ENCODE measurements at places on chromosomes 1 and 21.

DNA sequence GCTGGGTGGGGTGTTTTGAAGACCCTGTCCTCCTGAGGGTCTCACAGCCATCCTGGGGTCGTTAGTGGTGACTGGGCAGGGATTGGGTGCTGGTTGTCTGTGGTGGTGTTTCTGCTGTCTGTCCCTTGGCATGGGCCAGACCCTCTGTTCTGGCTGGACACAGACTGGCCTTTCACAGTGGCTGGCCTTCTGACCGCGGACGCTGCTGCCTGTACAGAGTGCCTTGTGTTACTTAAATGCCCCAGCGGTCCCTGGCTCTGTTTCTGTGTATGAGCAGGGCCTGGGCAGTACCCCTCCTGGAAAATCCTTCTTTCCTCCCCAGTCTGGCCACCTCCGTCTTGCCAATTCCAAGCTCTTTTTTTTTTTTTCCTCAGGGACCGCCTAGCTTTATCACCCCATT, 50.9 kb downstream of the SH3BGR start:
- DNase-seq: no peak

- DNase-seq: no peak
These were observed 118.8 kb upstream of the PALMD start for GRCh38 chr1:99527078-99527477.

DNA sequence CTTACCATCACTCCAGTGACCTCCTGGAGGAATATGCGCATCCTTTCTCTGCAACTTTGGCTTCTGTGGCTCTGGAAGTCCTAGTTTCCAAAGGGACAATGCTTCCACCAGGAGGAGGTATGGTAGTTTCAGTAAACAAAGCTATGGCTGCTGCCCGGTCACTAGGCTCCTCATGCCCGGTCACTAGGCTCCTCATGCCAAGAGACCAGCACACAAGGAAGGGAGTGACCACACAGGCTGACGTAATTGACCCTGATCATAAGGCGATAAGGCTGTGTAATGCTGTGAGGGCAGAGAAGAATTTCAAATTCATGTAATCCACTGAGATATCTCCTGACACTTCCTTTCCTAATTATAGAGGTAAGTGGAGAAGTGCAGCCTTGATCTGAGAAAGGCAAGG, 102.9 kb downstream of the DTL start:
- DNase-seq: no peak

DNA sequence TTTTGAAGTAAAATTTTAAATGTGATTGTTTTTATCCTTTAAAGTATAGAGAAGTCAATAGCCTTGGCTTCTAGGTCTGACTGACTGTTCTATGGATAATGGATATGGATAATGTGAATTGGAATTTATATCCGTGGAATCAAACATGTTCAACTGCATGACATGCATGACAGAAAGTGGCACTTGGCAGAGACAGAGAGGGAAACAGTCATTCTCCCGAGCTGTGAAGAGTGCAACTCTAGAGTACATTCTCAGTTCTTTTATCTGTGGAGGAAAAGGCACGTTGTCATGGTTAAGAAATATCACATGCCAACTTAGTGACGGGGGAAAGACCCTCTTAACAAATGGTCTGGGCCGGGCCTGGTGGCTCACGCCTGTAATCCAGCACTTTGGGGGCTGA, 67.0 kb downstream of the KIF26B start:
- no peak for DNase-seq

DNA sequence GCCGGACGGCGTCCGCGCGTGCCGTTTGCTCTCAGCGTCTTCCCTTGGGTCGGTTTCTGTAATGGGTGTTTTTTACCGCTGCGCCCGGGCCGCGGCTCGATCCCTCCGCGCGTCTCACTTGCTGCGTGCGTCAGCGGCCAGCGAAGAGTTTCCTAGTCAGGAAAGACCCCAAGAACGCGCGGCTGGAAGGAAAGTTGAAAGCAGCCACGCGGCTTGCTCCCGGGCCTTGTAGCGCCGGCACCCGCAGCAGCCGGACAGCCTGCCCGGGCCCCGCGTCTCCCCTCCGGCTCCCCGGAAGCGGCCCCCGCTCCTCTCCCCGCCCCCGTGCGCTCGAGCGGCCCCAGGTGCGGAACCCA, 159.8 kb downstream of the RUNX1 start:
- peak; percentile 88 for DNase-seq

DNA sequence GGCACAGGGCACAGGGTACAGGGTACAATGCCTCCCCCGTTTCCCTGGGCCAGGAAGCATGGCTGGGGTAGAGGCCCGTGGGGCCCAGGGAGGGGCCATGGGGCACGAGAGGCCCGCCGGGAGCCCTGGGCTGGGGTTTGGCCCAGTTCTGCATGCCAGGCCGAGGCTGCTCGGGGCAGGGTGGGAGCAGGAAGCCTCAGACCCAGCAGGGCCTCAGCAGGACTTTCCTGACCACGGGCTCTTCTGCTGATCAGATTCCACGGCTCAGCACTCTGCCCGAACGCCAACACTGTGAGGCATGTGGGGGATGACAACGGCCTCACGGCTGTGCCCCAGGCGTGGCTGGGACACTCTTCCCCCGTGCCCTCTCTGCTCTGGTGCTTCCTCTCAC, 104.3 kb downstream of the NPHP4 start:
- no peak for DNase-seq

DNA sequence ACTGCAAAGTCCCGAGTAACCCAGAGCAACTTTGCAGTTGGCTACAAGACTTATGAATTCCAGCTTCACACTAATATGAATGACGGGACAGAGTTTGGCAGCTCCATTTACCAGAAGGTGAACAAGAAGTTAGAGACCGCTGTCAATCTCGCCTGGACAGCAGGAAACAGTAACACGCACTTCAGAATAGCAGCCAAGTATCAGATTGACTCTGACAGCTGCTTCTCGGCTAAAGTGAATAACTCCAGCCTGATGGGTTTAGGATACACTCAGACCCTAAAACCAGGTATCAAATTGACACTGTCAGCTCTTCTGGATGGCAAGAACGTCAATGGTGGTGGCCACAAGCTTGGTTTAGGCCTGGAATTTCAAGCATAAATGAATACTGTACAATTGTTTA, 66.8 kb downstream of the ACBD6 start:
- DNase-seq: no peak

DNA sequence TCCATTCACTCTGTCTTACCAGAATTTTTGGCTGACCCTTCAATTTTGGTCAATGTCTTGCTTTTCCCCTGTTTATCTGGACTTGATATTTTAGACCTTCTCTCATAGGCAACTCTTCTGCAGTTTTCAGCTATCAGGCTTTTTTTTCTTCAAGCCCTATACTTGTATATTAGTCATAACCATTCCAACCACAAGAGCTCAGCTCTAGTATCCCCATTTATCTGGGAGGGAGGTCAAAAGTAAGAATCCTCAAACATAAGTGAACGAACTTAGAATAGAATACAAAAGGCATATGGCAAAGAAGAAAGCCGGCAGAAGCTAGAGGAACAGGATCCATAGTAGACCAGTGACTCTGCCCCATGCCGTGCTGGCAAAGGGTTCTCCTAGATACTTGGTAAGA, 45.9 kb upstream of the TNFSF4 start:
- no peak for DNase-seq

DNA sequence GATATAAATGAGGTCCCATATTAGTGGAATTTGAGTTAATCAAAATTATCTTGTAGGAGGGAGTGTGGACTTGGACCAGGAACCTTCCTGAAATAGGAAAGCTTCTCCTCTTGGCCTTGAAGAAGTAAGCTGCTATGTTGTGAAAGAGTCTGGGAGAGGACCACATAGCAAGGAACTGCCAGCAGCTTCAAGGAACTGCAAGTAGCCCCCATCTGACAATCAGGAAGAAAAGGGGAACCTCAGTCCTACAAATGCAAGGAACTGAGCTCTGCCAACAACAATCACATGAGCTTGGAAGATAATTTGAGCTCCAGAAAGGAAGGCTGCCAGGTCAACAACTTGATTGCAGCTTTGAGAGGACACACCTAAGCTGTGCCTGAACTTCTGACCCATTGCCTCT, 8.2 kb upstream of the PRMT6 start:
- no peak for DNase-seq

DNA sequence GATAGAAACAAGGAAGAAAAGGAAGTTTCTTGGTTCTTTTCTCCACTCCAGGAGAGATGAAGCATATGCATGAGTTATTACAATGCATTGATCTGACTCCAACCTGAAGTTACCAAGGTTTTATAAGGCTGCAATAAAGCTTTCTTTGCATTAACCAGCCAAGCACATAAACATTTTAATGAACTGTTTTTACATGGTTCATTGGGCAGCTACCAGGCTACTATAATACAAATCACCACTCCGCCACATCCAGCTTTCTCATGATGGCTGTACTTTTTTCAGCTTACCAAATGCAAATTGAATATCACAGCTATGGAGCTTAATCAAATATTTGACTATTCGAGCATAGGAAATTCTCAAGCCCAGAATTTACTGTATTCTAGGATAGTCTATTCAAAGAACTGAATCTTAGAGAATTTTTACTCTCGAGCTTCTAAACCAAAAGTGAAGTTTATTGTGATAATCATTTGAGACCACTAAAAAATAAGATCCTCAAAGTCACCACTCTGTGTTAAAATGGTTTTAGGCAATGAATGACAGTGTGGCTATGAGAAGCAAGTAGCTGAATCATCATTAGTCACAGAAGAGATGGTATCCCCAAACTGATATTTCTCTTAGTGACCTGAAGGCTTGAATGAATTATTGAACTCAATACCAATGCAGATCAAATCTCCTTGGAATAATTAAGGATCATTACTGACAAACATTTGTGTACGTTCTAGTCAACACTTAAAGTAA, 58.6 kb upstream of the ZNF281 start:
- no peak for DNase-seq

- no peak for DNase-seq
These were observed 216.1 kb downstream of the USH2A start for GRCh38 chr1:216207154-216207553.

DNA sequence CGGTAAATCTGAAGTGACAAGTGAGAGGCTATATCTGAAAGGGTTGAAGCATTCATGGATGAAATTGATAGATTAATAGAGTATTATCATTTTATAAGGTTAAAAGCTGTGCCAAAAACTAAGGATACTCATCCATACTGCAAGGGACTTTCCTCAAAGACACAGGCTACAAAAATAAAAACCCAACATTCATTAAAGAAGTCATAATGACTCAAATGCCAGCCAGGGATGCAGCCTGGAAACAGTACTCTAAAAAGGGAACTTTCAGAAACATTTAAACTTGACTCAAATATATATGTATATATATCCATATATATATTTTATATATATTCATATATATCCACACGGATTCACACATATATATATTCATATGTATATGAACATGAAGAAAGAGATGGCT, 1.1 kb upstream of the TIAM1 start:
- no peak for DNase-seq

- no peak for DNase-seq
These were observed 17.8 kb downstream of the CAPZB start for GRCh38 chr1:19467199-19468187.

- DNase-seq: no peak
These were observed 1.7 kb upstream of the ADAMTS4 start for GRCh38 chr1:161200421-161200991.

DNA sequence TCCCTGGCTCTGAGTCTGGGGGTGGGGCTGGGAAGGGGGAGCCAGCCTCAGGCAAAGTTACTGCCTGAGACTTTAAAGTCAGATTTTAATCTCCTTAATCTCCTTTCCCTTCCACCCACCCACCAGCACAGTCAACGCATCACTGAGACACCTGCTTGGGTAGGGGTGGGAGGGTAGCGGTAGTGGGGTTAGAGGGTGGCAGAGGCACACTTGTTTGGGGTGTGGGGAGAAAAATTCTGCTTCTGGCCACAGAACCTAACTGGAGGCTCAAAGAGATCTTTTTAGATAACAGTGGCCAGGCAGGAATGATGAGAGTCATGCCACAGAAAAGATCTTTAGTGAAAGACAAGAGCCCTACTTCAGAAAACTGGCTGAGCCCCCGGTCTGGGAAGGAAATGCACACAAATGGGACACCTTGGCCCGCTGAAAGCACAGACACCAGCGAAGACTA, 44.1 kb downstream of the CD247 start:
- DNase-seq: peak; percentile 69

GRCh38 chr1:219783605-219784235, 144.6 kb downstream of the SLC30A10 start:
- DNase-seq: no peak

- no peak for DNase-seq
These were observed 3.4 kb upstream of the UMODL1 start for GRCh38 chr21:42067531-42068255.

GRCh38 chr1:19664453-19665185, at the start of gene HTR6:
Gene HTR6, plus strand, starts transcription at chr1:19664875. Its CDS starts 879 bp downstream, at chr1:19665754.
- no peak for DNase-seq

GRCh38 chr1:7768583-7768982, 2.5 kb upstream of the VAMP3 start:
- DNase-seq: no peak

DNA sequence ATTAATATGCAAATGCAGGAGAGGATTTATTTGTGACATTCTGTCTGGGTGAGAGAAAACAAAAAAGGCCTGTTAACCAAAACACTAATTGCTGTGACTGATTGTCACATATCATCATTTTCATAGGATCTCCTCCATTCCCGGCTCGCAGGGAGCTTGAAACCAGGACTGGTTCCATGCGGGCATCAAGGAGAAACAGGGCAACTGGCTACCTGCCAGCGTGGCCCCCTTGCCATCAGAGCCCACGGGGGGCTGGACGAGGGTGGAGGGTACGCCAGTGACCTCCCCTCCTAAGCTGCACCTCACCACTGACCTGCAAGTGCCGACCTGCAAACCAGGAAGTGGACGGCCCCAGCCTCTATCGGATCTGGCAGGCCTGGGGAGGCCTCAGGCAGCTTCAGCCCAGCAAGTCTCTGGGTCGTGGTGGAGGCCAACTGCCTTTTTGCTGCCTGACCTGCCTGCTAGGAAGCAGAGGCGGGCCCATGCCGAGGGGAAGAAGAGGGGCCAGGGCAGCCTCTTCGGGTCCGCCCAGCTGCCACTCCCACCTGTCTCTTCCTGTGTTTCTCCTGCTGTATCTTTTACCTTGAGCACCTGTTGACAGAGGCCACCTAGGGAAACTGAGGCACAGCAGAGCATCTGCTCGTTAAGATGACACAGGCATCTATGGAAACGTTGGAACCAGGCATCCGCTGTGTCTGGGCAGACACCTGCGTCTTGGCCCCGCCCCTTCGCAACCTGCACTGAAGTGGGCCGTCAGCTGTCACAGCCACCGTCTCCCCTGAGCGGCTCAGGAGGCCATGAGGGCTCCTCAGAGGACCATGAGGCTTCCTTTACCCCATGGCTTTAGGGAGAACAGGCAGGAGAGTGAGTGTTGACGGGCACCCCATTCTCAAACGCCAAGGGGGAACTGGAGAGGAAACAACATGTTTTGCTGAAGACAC, 74.8 kb downstream of the CASZ1 start:
- no peak for DNase-seq

- DNase-seq: no peak
These were observed 26.6 kb downstream of the PROK1 start for GRCh38 chr1:110477445-110477957.

- DNase-seq: no peak
These were observed 23.3 kb upstream of the TNNI1 start for GRCh38 chr1:201444792-201445191.

DNA sequence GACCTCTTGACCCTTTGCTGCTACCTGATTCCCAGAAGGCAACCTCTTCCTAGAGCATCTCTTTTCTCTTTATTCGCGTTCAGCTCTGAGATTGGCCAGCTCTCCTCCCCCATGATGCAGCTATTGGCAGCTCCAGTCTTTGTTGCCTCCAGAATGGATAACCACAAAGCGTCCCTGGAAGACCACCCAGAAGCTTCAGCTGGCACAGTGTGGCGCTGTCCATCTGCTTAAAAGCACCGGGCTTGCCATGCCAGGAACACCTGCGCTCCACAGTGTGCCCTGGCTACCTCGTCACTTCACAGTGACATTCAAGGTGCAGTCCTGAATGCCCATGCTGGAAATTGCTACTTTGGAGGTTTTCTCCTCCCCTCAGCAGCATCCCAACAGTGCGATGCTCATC, 353.9 kb downstream of the LMO4 start:
- DNase-seq: no peak
